Foreskin melanocyte (primary cell): ENCODE measurements at places on chromosomes 13 and 19.

DNA sequence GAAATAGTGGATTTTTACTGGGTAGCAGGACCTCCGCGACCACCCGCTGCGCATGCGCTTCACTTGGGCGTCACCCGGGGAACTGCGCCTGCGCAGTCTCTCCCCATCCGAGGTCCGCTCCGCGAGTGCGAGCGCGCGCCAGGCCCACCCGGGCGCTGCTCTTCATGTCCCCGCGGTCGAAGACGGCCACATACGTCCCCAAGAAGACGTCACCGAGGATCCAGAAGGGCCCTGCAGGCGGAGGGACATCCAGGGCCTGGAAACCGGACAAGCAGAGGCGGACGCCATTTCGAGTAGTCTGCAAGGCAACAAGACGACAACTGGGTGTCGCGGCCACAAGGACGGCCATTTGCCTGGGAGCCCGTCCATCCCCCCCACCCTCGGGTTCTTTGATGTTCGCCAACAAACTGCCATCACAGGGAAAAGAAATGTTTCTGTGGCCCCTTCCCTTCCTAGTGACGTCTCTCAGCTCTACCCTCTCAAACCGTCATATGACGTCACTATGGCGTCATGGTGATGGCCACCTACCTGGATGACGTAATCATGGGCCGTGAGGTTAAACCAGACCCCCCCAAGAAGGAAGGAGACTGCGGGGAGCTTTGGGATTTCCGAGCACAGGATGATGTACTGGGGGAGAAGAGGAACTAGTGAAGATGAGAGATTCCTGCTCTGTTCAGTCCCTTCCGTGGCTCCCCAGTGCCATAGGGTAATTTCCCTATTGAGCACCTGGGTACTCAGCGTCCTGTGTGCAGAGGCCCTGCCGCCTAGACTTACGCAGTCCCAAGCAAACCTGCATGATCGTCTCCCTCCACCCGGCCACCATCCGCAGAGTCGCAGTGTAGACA is 6.7 kb downstream of the NAPSA start:
- no peak for DNase-seq

- DNase-seq = no peak
These were observed 37.0 kb upstream of the EEF1AKMT1 start for GRCh38 chr13:20810808-20811207.

DNA sequence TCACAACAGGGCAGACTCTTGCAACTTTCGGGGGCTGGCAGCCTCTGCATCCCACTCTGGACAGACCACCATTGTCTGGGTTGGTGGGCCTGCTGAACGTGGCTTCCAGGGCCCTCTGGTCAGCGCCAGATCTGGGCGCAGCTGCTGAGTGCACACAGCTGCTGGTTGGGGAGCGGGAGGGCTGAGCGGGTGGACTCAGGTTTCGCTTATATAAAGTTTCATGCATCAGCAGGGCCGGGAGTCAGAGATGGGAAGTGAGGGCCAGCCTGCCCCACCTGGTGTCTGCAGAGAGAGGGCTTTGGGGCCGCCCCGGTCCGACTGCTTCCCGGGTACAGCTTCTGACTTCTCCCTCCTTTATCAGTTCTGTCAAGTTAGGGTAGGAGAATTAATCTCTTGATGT is 6.9 kb downstream of the ARHGEF7 start:
- DNase-seq = no peak

- peak; percentile 82 for DNase-seq
These were observed 9.1 kb upstream of the C19orf12 start for GRCh38 chr19:29724102-29724641.

DNA sequence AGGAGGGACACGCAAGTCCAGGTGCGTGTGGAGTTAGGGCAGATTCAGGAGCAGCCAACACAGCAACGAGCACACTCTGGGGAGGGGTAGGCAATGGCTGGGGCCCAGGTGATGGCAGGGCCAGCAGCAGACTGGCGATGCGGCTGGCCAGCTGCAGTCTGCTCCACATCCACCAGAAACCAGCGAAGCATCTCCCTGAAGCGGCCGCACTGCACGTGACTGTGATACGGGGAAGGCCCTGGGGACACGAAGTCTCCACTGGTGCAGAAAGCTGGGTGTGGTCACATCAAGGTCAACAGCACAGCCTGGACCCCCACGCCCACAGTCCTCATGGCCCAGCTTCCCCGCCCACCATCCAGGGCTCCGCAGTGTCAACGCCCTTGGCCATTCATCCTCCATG is 21.3 kb upstream of the EPHX3 start:
- no peak for DNase-seq

- no peak for DNase-seq
These were observed 1316.7 kb upstream of the SLC10A2 start for GRCh38 chr13:104382951-104383350.

GRCh38 chr13:79492918-79493594 is 12.1 kb downstream of the NDFIP2 start:
- DNase-seq = no peak

DNA sequence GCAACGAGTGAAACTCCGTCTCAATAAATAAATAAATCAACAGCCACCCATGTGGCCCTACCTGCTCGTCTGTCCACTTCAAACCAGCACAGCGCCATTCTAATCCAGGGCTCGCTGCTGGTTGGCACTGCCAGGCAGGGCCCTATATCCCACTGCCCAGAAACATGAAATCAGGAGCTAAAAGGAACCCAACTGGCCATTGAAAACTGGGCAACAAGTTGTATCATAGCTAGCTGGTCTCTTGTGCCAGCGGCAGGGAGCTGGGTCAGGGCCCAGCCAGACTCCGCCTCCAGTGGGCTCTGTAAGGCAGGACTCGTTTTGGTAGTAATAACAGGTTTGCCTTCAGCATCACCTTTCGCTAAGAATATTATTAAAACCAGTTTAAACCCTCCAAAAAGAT is 39.3 kb downstream of the GGACT start:
- DNase-seq = no peak

GRCh38 chr13:26310003-26310402 is 56.1 kb downstream of the CDK8 start:
- no peak for DNase-seq

DNA sequence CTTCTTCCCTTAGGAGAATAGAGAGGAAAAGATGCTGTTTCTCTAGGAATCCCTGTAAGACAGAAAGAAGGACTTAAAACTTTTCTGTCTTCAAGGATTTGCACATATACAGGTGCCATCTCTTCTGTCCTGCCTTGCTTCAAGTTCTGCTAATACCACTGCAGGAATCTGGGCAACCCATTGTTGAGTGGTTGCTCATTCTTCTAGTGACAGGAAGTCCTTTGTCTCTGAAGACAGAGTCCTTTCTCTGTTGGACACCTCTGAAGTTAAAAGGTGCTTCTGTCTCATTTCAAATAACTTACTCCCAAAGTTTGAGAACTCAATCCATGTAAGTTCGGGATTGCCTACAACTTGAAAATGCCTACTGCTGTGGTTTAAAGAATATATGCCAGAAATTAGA is 114.4 kb upstream of the TMTC4 start:
- no peak for DNase-seq

DNA sequence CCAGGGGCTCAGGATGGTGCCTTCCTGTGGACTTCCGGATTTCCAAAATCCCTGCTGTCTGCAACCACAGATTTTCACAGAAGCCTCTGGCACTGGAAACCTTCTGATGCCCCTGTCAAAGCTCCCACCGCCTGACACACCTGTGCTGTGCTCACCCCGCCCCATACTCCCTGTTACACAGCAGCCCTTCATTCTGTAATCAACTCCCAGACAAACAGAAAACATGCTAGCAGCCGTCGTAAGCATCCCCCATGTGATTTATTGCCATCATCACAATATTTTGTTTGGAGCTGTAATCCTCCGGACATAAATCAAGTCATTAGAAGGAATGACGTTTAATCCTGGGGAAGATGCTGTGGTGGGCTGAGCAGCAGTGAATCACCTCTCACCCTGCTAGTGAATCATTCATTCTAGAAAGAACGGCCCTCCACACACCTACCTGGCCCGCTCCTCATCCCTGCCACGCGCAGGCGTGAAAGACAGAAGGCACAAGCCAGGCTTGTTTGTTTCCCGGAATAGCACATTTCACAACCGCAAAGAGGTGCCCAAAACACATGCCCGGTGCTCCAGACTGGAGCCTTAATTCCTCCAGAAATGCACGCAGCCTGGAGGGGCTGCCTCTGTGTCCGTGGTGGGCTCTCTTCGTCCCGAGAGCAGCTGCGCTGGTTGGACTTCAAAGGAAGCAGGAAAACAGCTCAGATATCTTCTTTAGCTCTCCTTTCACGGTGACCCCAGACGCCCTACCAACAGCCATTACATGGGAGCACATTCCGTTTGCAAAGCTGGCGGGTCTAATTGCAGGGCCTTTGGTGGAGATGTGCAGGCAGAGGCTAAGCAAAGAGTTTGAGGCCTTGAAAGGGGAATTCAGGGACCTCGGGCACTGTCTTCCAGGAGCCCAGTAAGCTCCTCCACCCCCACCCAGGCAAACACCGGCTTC is 41.3 kb upstream of the KCTD15 start:
- DNase-seq = no peak

DNA sequence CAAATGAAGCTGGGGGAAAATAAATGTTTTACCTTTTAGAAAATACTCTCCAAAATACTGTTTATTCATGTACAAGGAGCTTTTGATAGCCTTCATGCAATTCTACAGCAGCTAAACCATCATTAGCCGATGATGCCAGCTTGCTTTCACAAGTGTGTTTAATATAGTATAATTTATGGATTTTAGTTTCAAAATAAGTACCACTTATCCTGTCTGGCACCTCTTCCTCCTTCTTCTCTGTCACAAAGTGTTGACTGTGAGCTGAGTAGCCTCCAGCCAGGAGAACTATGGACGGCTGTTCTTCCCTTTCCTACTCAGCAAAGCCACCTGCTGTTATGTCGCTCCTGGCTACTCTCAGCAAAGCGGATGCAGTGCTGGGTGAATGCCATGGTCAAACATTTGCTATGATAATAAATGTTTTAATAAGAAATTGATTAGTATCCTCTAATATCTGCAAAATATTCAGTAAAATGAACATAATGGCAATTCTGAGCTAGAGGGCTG is 238.2 kb downstream of the LIG4 start:
- no peak for DNase-seq

- no peak for DNase-seq
These were observed 42.1 kb downstream of the FOXO1 start for GRCh38 chr13:40624383-40624782.

DNA sequence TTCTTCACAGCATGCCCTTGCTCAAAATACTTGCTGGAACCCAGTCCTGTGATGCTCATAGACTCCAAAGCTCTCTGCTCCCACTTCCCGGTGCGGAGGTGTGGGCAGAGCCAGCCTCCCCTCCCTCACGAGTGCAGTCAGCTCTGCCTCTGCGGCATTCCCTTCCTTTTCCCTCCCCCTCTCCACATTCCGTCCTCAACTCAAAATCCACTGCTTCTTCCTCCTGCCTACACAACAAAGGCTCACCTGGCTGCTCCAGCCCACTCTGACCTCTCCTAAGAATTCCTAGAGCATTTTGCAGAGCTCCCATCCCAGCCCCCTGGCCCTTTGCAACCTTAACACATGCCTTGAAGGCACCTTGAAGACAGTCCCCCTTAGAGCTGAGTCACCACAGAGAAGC is 527.9 kb downstream of the MYO16 start:
- no peak for DNase-seq

DNA sequence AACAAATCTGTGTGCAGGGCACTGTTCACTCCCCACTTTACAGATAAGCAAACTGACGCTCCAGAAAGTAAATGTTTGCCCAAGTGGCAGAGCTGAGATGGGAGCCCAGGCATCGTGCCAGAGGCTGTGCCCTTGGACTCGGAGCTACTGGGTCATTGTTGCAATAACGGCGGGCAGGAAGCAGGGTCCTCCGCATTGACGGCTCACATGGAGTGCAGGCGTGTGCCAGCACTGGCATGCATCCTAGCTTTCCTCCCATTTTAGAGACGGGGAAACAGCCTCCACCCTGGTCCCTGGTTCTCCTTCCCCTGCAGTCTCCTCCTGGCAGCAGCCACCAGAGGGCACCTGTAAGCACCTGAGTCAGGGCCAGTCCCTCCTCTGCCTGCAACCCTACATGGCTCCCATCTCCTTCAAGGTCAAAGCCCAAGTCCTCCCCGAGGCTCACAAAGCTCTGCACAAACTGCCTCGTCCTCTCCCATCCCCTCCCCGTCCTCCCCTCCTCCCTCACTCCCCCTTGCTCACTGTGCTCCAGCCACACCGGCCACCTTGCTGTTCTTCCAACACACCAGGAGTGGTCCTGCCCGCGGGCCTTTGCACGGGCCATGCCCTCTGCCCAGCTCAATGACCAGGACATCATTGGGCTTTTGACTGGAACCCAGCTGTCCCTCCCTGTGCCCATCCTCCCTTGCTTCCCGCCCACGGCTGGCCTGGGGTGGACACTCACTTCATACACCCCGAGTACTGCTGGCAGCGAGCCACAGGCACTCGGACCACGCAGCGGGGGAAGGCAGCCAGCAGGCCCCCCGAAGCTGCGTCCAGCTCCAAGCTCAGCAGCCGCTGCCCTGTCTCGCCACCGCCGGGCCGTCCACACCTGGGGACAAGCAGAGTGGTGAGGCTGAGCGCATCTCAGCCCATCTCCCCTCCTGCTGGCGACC is 7.7 kb upstream of the LRG1 start:
- DNase-seq = no peak

DNA sequence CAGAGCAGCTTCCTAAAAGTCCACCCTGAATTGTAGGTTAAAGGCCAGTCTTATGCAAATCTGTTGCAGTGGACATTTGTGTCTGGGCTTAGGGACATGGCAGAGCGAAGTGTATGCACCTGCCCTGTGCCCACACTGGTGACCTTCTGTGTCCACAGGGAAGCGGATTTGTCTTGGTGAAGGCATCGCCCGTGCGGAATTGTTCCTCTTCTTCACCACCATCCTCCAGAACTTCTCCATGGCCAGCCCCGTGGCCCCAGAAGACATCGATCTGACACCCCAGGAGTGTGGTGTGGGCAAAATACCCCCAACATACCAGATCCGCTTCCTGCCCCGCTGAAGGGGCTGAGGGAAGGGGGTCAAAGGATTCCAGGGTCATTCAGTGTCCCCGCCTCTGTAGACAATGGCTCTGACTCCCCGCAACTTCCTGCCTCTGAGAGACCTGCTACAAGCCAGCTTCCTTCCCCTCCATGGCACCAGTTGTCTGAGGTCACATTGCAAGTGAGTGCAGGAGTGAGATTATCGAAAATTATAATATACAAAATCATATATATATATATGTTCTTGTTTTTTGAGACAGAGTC is 25.5 kb downstream of the CYP2B6 start:
- no peak for DNase-seq

DNA sequence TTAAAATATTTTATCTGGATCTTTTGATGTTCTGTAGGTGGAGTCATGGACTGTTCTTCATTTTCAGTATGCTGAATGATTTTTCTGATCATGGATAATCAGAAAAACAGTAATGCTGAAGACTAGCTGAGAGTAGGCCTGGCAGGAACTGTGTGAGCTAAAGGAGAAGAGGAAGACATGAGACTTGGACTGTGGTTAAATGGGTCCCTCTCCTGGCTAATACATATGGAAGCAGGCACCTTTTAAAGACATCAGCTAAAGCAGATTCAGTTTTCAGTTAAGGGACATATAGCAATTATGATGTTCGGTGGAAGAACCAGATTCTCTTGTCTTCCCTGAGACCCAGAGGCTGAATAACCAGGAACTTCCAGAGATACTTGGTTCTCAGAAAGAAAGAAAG is 169.4 kb downstream of the OLFM4 start:
- no peak for DNase-seq
